ENCODE measurements at places on chromosomes 12 and 14.

DNA sequence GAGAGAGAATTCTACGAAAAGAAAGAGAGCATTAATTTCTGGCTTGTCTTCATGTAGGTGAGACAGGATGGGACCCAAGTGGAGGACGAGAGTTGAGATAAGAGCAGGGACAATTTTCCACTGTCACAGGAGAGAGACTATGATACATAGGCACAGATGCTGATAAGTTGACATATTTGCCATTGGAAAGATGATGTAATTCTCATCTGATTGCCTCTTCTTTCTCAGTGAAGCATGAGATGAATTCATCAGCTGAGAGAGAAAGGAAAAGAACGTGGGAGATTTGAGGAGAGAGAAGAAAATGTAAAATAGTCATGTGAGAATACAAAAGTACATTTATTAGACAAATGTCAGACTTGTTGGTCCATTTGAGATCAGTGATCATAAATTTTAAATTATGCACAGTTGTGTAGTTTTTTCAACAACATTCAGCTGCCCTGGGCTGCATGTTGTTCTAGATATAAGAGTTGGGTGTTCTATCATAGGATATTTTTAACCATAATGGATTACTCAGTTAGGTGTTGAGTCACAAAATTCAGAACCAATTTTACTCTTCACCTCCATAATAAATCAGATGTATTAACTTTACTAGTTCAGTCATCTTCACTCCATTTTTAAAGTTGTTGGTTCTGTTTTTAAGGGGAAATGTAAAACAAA lies 222.9 kb downstream of the DPY19L2 start:
- DNase-seq, result no peak

- DNase-seq, result no peak
Measured at GRCh38 chr12:70106347-70106746, 136.9 kb upstream of the CNOT2 start.

- DNase-seq, result peak; percentile 40
Measured at GRCh38 chr14:92759300-92759678, 10.9 kb upstream of the LGMN start.

GRCh38 chr12:3947781-3948180 lies 74.6 kb upstream of the PARP11 start:
- no peak for DNase-seq

- DNase-seq, result no peak
Measured at GRCh38 chr12:67202678-67203012, 66.5 kb upstream of the CAND1 start.

- DNase-seq, result no peak
Measured at GRCh38 chr14:61474015-61474414, 152.6 kb downstream of the PRKCH start.

GRCh38 chr12:93889516-93890212 lies 212.5 kb downstream of the CRADD start:
- DNase-seq, result no peak

GRCh38 chr12:119989731-119990381 lies 820 bp downstream of the BICDL1 start:
- DNase-seq, result peak; percentile 79

GRCh38 chr12:111056618-111057521 lies 136.5 kb upstream of the MYL2 start:
- no peak for DNase-seq

DNA sequence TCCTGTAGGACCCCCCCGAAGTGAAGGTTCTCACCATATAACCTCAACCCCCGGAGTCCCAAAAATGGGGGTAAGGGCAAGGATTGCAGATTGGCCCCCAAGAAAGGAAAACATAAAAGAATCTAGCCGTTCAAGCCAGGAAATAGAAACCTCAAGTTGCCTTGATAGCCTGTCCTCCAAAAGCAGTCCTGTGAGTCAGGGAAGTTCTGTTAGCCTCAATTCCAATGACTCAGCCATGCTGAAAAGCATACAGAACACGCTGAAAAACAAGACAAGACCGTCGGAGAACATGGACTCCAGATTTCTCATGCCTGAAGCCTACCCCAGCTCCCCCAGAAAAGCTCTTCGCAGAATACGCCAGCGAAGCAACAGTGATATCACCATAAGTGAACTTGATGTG lies 344.2 kb upstream of the RGS6 start:
- peak; percentile 87 for DNase-seq
